Left ventricle myocardium superior (tissue), 1 donor: ENCODE measurements at places on chromosomes 5 and 9. TPM values are rescaled to one million over a fixed set of nuclear protein-coding genes. Genes with fewer than 3 reads are reported as not detected.

The LCN12 gene
- 3.6 TPM for total RNA-seq

The SPINK13 gene
- not detected for total RNA-seq

GRCh38 chr5:140556438-140556837 lies 835 bp downstream of the SRA1 start:
- DNase-seq: no peak

DNA sequence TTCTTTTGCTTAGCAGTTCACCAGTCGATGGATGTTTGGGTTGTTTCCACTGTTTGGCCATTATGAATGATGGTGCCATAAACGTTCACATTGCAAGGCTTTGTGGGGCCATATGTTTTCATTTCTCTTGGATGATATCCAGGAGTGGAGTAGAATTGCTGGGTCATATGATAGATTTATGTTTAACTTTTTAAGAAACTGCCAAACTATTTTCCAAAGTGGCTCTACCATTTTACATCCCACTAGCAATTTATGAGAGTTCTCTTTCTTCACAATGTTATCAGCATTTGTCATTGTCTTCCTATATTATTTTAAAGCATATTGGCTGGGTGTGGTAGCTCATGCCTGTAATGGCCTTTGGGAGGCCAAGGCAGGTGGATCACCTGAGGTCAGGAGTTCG lies 5.2 kb downstream of the GPR107 start:
- no peak for DNase-seq

- DNase-seq: no peak
Observed at GRCh38 chr9:99953861-99954507, 47.5 kb downstream of the STX17 start.

DNA sequence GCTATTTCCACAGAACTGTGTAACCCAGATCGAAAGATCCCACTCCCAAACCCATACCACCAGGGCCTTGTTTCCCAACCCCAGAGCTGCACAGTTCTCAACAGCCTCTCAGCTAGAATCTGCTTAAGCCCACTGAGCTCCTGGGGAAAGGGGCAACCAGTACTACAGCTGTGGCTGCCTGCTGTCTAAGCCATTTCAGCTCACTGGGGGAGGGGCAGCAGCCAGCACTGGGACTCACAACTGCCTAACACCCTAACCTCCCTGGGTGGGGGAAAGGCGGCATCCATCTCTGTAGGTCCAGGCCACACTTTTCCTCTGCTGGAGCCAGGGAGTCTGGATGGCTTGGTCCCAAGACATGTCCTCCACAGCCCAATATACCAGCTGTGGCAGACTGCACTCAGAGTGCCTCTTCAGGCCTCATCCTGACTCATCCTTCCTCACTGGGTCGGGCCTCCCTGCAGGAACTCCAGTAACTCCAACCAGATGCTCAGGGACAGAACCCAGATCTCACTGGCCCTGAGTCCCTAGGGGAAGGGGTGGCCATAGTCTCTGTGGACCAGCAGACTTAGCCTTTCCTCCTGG lies 241.4 kb downstream of the HINT1 start:
- DNase-seq: no peak

- no peak for DNase-seq
Observed at GRCh38 chr5:179292202-179292601, 53.1 kb downstream of the ADAMTS2 start.

- no peak for DNase-seq
Observed at GRCh38 chr9:69003051-69003450, 10.9 kb downstream of the PRKACG start.

DNA sequence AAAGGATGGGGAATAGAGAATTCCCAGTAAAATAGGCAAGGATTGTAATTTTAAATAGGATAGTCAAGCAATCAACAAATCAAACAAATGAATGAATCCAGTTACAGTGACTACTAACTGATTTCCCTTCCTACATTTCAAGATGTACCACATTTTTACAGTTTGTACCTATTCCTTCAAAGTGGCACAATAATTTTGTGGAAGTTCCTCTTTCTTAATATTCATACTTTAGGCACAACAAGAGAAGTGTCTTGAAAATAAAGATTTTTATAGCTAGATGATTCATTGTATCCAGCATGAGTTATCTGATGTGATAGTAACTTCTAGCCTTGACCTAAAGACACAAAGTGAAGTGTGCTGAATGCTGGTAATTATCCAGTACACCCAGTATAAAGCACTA lies 122.2 kb upstream of the ACOT12 start:
- DNase-seq: no peak
